ENCODE measurements at places on chromosomes 4 and X.
A peak's percentile ranks its signal among the peaks of the same experiment; 100 is the strongest.

GRCh38 chrX:11381464-11381863 is 88.3 kb downstream of the AMELX start:
- peak; percentile 44 for DNase-seq

- DNase-seq = no peak
Measured at GRCh38 chr4:68299492-68300457, 50.1 kb downstream of the YTHDC1 start.

- DNase-seq = no peak
Measured at GRCh38 chrX:14050709-14051108, 21.0 kb upstream of the GEMIN8 start.

DNA sequence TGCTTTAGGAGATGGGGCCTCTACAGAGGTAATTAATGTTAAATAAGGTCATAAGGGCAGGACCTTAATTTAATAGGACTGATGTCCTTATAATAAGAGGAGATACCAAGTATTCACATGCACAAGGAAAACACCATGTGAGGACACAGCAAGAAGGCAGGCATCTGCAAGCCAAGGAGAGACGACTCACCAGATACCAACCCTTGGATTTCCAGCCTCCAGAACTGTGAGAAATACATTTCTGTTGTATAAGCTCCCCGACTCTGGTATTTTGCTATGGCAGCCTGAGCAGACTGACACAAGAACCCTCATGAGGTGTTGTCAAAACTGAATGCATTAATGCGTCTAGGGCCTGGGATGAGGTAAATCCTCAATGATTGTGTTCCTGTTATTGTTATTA is 56.2 kb upstream of the MAPK10 start:
- no peak for DNase-seq

All from femur (tissue), 1 donor.